H1 (cell line): ENCODE measurements at places on chromosomes 7 and 10.

DNA sequence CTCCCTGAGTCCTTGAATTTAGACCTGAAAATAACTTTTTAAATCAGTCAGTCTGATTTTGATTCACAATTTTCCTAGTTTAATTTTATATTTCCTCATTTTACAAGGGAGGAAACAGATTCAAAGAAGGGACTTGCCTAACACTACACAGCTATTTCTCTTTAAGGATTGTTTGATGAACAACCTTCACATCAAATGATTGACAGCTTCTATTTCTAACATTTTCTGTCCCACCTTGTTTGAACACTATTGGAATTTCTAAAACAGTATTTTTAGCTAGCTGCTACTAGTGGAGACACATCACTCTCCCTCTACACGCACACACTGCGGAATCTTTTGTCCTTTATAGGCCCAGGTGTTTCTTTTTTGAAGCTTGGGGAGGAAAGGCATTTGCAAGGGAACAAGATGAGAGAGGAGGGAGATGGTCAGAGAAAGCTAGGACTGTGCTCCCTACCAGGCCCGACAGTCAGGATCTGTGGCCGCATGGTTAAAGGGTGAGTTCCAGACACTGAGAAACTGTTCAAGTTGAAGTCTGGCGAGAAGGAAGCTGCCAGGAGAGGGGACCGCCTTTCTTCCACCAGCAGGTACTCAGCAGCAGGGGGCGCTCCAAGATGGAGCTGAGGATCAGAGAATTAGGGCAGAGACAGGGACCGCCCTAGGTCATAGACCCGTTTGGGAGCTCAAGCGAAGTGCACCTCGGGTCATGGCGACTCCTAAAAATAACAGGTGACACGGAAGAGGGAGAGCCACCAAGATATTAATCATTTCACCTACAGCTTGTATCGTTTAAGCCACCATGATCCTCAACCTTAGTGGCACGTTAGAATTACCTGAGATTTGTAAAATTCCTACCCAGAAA, 49.7 kb downstream of the DNAJC12 start:
- DNase-seq = peak; percentile 56

DNA sequence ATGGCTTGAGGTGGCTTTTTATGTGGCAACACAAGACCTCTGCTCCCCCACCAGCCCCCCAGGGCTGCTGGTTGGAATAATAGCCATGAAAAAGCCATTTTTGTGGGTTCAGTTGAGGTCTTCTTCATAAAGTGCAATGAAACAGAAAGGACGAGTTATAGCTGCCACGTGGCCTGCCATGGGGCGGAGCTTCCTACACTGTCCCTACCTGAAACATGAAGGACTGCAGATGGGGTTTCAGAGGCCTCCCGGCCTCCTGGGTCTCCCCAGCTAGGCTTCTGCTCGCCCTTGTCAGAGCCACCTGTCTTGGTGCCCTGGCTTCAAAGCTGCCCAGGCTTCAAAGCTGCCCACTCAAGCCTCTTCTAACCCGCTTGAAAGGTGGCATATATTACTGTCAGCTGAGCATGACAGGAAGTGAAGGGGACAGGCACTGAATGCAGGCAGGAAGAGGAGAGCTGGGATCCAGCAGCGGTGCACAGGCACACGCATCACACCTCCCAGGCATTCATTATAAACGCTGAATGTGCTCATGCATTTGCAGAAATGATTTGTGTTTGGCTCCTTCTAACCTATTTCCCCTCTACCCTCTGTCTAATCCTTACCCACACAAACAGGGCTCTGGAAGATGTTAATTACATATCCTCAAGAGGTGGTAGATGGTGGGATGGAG, 245.9 kb upstream of the PODXL start:
- no peak for DNase-seq

GRCh38 chr7:136183981-136184380, 206.8 kb upstream of the MTPN start:
- no peak for DNase-seq

DNA sequence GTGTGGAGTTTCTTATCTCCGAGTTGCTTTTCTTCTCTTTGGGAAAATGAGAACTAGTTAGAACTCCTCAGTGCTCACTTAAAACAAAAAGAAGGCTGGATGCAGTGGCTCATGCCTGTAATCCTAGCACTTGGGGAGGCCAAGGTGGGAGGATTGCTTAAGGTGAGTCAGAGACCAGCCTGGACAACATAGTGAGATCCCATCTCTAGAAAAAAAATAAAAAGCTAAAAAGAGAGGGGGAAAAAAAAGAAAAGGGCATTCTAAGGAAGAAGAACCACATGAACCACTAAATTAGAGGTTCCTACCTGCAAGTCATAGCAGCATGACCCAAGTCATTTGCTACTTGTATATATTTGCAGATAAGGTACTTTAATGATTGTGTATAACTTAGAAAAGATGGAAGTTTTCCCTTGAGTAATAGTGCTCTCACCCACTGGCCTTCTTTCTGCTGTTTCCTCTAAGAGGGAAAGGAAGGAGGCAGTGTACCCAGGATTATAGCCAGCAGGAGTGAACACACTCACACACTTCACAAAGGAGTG, 87.8 kb downstream of the CCDC71L start:
- no peak for DNase-seq

GRCh38 chr10:6473430-6473829, 106.6 kb downstream of the PRKCQ start:
- DNase-seq = no peak

GRCh38 chr7:27600247-27600646, 62.4 kb downstream of the HIBADH start:
- no peak for DNase-seq

- no peak for DNase-seq
Measured at GRCh38 chr7:67487316-67487715, 490.7 kb downstream of the TYW1 start.

GRCh38 chr7:78169992-78170391, 371.4 kb downstream of the PHTF2 start:
- DNase-seq = no peak

DNA sequence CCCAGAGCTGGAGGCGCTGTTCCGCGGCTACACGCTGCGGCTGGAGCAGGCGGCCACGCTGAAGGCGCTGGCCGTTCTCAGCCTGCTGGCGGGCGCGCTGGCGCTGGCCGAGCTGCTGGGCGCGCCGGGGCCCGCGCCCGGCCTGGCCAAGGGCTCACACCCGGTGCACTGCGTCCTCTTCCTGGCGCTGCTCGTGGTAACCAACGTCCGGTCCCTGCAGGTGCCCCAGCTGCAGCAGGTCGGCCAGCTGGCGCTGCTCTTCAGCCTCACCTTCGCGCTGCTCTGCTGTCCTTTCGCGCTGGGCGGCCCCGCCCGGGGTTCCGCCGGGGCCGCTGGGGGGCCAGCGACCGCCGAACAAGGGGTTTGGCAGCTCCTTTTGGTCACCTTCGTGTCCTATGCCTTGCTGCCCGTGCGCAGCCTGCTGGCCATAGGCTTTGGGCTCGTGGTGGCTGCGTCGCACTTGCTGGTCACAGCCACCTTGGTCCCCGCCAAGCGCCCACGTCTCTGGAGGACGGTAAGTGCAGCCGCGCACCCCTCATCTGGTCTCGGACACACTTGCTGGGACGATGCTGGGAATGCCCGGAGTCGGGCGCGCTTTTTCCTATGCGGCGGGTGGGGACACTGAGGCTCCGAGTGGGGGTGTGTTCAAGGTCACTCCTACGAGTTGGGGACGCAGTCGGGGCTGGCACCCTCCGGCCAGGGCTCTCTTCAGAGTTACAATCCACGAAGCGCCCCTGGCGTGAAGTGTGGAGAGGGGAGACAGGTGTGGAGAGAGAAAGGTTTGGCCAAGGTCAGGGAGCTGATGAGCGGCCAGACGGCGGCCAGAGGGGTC, 717 bp downstream of the ADCY1 start:
- DNase-seq = no peak

DNA sequence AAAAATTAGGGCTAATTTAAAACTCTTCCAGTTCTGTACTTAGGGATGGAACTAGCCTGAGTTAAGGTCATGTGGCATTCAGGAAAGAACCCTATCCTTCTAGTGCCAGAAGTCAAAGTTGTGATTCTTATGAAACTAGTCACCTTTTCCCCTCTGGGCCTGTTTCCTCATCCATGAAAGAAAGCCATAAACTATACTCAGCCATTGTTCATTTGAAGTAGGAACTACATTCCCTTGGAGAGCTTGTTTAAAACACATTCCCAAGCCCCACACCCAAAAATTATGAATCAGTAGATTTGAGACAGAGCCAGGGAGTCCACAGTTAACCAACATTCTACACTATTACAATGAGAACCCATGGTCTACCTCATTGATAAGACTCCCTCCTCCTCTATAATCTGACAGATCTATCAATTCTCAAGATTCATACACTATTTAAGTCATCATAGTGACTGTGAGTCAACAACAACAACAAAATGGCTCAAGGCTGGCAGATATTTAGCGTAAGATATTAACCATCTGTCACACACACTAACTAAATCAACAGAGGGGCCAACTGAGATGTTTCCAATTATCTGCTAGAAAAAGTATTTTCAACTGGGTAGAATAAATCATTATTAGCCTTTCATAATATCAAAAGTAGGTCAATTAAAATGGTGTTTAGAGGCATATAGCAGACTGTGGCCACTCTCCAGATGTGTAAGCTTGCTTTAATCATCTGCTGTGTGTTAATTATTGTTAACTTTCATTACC, 102.3 kb downstream of the SLC25A13 start:
- no peak for DNase-seq

GRCh38 chr7:93944673-93945072, 23.1 kb downstream of the GNG11 start:
- DNase-seq = no peak

- no peak for DNase-seq
Measured at GRCh38 chr7:5630670-5631069, 150.8 kb downstream of the RNF216 start.

DNA sequence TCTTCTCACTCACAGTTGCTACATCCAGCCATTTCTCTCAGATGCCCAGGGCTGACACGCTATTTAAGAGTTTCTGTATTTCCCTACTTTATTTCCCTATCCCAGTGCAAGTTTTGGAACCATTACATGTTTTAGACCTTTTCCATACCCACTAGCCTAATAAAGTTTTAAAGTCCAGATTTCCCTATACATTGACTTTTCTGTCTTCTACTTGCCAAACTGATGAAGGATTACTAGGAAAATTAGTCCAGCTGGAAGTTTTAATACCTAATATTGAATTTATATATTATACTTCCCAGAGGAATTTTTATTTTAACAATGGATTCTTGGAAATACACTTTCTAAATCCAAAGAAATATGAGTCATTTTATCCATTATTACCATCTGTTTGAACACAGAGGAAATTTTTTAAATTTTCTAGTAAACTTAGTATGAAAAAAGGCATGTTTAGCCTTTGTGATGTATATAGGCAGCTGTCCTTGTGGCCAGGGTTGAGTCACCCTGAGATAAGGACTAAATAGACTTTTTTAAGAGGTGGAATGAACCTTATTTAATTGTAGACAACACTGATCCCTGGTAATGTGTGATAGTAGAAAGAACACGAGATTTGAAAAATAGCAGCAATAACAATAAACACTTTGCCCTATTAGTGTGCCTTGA, 205.0 kb downstream of the TFEC start:
- DNase-seq = no peak

- no peak for DNase-seq
Measured at GRCh38 chr7:111108496-111108895, 17.6 kb downstream of the LRRN3 start.

GRCh38 chr10:58797356-58797755, 284.7 kb downstream of the BICC1 start:
- DNase-seq = no peak

DNA sequence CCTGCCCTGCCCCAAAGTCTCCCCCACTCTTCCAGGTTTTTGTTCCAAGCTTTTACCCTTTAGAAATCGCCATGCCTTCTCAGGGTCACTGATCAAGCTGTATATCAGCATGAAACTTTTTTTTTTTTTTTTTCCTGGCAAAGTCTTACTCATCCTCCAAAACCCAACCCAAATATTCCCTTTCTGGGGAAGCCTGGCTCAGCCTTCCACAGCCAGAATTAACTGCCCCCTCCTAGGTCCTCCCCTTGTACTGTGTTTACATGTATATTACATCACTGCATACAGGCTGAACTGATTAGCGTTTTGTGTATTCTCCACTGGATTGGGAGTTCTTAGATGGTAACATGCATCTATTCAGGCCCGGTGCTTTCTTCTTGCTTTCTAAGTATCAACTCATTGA, 4.6 kb upstream of the NOBOX start:
- no peak for DNase-seq

DNA sequence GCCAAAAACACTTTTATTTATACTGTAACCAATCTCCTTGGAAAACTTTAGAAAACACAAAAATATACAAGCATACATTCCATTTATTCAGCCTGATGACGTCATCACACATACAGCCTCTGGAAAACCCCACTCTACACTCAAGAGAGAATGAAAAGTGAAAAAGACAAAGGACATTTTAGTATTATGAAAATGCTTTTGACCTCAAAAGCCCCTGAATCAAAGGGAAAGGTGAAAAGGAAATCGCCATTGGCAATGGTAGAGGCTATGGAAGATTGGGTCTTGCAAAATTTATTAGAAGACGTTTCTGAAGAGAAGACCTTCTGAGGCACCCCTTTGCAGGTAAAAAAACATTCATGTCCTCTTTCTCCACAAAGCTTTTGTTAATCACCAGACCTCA, 82.9 kb upstream of the STRIP2 start:
- DNase-seq = no peak

GRCh38 chr10:24826009-24826408, 102.3 kb upstream of the ARHGAP21 start:
- DNase-seq = no peak

DNA sequence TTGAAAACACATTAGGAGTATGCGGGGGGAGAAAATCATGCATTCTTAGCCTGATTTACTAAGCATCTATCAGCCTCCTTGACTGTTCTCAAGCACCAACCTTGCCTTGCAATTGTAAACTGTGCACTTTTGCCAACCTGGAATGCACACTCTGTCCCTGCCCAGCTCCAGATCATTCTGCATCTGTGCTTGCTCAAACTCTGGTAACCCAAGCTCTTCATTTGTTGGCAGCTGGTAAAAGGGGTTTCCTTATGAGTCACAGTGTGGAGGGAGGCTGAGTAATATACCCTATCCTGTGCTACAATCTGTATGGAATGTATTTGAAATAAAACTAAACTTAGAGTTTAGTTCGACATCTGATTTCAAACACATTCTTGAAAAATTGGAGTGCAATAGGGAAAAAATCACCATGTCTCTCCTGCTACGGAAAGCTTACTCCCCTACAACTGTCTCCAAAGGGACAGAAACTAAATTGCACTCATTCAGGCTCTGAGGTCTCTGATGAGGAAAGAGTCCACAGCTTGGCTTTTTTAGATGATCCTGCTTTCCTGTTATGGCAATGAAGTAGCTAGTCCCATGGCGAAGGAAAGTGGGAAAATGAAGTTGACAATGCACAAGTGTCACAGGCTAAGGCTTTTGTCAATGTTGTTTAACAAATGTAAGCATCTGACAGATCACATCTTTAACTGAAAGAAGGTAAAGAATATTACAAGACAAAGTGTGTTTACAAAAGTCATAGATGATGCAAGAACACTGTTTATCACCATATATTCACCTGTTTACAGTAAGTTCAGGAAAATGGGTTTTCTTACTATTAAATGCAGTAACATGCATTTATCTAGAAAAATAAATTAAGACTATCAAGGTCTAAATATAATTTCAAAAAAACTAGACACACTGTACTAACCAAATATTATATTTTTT, 61.9 kb downstream of the TES start:
- no peak for DNase-seq
